Left lung (tissue), 14 donors: ENCODE measurements at places on chromosomes 16 and 17. TPM values are rescaled to one million over a fixed set of nuclear protein-coding genes. Genes with fewer than 3 reads are reported as not detected.

DNA sequence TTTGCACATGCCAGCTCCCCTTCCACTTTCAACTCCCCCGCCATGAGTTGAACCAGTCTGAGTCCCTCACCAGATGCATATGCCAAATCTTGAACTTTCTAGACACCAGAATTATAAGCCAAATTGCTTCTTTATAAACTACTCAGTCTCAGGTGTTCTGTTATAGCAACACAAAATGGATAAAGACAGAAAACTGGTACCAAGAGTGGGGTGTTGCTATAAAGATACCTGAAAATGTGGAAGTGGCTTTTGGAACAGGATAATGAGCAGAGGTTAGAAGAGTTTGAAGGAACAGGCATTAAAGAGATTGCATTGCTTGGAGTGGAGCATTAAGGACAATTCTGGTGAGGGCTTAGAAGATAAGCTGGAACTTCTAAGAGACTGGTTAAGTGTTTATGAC, 17.2 kb upstream of the CACNG5 start:
- H3K4me1 ChIP-seq = no peaks in the 10 kb centered on the region
- H3K4me3 ChIP-seq = no peak overlapping the region
- DNase-seq = no peak
- H3K36me3 ChIP-seq = no peaks in the 10 kb centered on the region
- no peaks in the 10 kb centered on the region for H3K27me3 ChIP-seq

DNA sequence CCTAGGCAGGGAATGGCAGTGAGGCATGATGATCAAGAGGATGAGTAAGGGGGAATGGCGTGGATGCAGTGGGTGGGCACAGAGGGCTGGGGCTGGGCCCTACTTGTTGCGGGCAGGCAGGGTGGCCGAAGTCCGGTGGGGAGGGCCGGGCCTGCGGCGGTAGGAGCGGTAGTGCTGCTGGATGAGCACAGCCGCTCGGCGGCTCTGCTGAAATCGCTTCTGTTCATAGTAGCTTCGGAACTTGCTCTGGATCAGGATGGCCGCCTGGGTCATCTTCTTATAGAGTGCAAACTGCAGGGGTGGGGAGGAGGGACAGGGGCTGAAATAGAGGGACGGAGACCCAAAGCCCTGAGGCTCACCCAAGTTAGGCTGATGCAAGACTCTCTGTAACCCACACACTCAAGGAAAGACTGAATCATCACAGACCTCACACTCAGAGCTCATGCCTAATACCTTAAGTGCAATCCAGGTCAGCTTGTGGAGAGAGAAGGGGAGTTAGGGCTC, 1.5 kb upstream of the SPAG7 start:
- H3K4me1 ChIP-seq = peaks cover 17% of the 10 kb centered on the region
- H3K36me3 ChIP-seq = peaks cover 56% of the 10 kb centered on the region
- H3K27ac ChIP-seq = peak overlapping the region; percentile 93
- DNase-seq = no peak
- H3K4me3 ChIP-seq = peak overlapping the region; percentile 48
- H3K27me3 ChIP-seq = no peaks in the 10 kb centered on the region

GRCh38 chr16:15564604-15565339, 78.2 kb downstream of the MARF1 start:
- H3K27ac ChIP-seq = no peak overlapping the region
- no peak for DNase-seq
- no peak overlapping the region for H3K4me3 ChIP-seq
- no peaks in the 10 kb centered on the region for H3K4me1 ChIP-seq

GRCh38 chr16:22402191-22402590, 27.8 kb upstream of the CDR2 start:
- H3K27me3 ChIP-seq = no peaks in the 10 kb centered on the region
- no peaks in the 10 kb centered on the region for H3K36me3 ChIP-seq
- no peaks in the 10 kb centered on the region for H3K4me1 ChIP-seq
- no peak overlapping the region for H3K4me3 ChIP-seq
- no peak overlapping the region for H3K27ac ChIP-seq
- DNase-seq = no peak

DNA sequence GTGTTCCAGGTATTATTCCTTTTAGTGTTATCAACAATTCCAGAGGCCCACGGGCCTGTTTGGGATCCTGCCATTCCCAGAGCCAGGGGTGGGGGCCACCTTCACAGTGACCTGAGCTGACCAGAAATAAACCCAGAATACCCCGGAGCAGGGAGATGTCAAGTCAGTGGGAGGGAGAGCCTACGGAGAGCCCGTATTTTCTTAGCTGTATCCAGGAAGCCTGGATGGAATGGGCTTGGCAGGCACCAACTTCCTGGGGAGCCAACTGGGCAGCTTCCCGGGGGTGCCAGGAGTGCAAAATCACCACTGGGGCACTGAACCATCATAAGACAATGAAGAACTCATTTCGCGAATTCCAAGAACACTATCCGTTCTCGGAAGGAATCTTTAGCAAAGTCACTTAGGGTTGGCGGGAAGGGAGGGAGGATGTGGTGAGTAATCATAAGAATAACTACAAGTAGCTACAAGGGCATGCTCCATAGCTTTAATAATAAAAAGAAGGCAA, 13.2 kb upstream of the MRTFB start:
- no peaks in the 10 kb centered on the region for H3K27me3 ChIP-seq
- peak overlapping the region; percentile 67 for H3K27ac ChIP-seq
- H3K4me3 ChIP-seq = no peak overlapping the region
- no peak for DNase-seq

GRCh38 chr16:68662035-68662434, 16.9 kb downstream of the CDH3 start:
- no peak overlapping the region for H3K4me3 ChIP-seq
- H3K36me3 ChIP-seq = no peaks in the 10 kb centered on the region
- no peak overlapping the region for H3K27ac ChIP-seq
- no peaks in the 10 kb centered on the region for H3K4me1 ChIP-seq
- no peaks in the 10 kb centered on the region for H3K27me3 ChIP-seq

- no peaks in the 10 kb centered on the region for H3K36me3 ChIP-seq
- H3K4me3 ChIP-seq = peak within 1 kb of the TSS; percentile 78
- DNase-seq = peak; percentile 92
- peak within 1 kb of the TSS; percentile 87 for H3K27ac ChIP-seq
- H3K4me1 ChIP-seq = peaks cover 65% of the 10 kb centered on the region
These were observed at the start of gene GRN for GRCh38 chr17:44344939-44345453. Gene GRN (plus strand): TSS chr17:44345302. CDS start chr17:44349165, 3,863 bp downstream.

DNA sequence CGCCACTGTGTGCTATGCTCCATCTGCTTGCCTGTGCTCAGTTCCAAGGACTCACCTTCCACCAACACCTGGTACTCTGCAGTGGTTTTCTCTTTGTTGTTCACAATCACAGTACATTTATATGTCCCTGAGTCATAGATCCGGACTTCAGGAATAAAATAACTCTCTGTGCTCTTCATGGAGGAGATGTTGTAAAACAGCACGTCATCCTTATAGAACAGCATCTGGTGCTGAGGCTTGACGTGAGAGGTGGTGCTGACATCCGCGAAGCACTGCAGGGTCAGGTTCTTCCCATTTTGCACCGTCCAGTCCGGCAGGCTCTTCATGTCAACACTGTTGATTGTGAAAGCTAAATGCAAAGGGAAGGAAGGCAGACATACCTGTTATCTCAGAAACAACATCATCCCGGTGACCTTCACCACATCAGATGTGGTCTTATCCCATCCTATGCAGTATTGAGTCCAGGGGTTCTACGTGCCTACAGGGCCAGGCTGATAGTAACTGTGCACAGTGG, 12.8 kb downstream of the PECAM1 start:
- H3K4me1 ChIP-seq = peaks cover 75% of the 10 kb centered on the region
- H3K27ac ChIP-seq = peak overlapping the region; percentile 62
- no peak overlapping the region for H3K4me3 ChIP-seq
- no peak for DNase-seq

The PTGES3L gene
- 0.65 TPM for total RNA-seq
